ENCODE measurements at places on chromosomes 3 and 15. TPM values are rescaled to one million over a fixed set of nuclear protein-coding genes. Genes with fewer than 3 reads are reported as not detected.
A peak's percentile ranks its signal among the peaks of the same experiment; 100 is the strongest.

The UBAP1L gene
- polyA plus RNA-seq: 10.4 TPM

The CMTM6 gene
- 69.2 TPM for polyA plus RNA-seq

The SLC22A13 gene
- polyA plus RNA-seq: 0.21 TPM

The NEK10 gene
- 3.5 TPM for polyA plus RNA-seq

The ANKRD63 gene
- not detected for polyA plus RNA-seq

The TRAIP gene
- polyA plus RNA-seq: 11.6 TPM

DNA sequence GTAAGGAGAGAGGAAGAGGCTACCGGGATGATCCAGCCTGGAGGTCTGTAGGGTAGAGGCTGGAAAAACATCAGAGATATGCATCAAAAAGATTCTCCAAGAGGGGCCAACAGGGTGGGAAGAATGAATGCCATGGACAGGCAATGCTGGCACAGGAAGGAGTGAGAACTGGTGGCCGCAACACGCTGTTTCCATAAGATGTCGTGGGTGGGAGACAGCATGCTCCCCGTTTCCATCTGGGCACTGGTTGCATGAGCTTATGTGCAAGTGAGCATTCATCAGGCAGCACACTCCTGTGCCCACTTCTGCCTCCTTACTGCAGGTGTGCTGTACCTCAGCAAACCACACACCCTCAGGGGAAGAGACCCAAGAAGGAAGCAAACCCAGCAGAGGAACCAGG lies 59.4 kb downstream of the GABRB3 start:
- DNase-seq: no peak

- no peak for DNase-seq
These were observed 417.1 kb downstream of the RBMS3 start for GRCh38 chr3:29697989-29698388.

DNA sequence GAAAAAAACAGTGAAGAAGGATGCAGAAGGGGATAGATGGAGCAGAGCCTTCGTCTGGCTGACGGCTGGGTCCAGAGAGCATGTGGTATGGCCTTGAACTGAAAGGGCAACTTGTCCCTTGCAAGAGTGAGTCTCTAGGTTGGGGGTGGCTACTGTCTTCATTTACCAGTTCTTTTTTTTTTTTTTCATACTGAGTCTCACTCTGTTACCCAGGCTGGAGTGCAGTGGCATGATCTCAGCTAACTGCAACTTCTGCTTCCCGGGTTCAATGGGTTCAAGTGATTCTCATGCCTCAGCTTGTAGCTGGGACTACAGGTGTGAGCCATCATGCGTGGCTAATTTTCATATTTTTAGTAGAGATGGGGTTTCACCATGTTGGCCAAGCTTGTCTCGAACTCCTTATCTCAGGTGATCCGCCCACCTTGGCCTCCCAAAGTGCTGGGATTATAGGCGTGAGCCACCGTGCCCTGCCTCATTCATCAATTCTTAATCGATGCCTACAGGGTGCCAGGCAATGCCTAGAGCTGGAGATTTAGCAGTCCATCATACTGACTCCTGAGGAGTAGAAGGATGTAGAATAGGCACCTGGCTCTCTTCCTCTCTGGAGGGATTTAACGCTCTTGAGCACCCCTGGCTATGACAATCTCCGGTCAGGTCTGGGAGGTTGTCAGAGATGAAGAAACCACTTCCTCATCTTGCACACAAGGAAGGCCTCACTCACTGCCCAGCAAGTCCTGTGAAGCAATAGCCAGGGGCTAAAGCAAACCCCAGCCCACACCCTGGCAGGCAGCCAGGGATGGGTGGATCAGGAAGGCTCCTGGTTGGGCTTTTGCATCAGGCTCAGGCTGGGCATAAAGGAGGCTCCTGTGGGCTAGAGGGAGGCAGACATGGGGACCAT lies at the start of gene CAMP:
CAMP (plus strand) TSS at position 880 of the 898 bp plus-strand sequence; CDS start at position 897, 17 bp downstream.
- peak; percentile 33 for DNase-seq

GRCh38 chr3:144915202-144915601 lies 943.6 kb downstream of the DIPK2A start:
- no peak for DNase-seq

DNA sequence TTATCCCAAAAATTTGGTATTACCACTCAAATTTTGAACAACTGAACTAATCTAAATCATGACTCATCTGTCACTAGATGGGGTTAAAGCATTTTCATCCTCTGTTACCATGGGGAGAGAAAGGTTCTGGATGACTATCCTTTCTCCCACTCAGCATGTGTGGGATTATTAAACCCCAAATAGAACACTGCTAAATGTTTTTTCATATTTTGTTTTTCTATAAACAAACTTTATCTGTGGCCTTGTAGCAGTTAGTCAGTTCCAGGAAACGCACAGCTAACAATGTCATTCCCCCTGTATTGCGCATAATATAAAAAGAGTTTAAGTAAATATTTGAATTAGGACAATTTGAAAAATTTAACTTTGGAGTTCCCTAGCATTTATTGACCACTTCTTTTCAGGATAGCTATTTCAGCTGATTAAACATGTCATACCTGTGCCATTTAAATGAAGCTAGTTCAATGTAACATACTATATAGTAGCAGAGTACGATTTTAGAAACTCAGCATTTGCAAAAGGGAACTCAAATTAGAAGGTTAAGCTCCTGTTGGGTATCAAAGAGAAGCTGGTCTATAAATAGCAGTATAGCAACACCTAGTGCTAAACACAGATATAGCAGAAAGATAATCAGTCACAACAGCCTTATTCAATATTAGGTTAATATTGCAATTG lies 9.2 kb upstream of the TMEM212 start:
- no peak for DNase-seq

- no peak for DNase-seq
These were observed 32.0 kb upstream of the SEMA6D start for GRCh38 chr15:47685141-47685870.

- no peak for DNase-seq
These were observed 100.4 kb downstream of the LSM3 start for GRCh38 chr3:14278799-14279625.

GRCh38 chr3:55180936-55181535 lies 253.2 kb upstream of the LRTM1 start:
- DNase-seq: no peak

DNA sequence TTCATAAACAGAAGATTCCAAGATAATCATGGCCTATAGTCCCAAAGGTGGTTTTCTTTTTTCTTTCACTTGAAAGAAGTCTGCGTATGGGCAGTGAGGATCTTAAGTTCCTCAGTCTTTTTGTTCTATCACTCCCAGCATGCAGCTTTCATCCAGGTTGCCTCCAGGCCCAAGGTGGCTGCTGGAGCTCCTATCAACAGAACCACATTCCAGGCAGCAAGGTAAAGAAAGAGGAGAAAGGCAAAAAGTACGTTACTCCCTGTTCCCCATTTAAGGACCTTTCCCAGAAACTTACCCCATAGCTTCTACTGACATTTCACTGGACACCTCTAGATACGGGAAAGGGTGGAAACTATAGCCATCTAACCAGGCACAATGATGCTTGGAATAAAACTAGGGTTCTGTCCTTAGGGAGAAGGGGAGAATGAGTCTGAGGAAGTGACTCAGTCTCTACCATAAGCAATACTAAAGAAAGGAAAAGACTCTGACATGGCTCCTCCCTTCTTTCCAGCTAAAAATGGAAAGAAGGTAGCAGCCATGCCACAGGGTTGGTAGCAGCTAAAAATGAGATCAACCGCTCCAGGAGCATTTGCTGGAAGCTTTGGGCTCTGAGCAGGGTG lies 313.9 kb upstream of the NR2E3 start:
- no peak for DNase-seq

- no peak for DNase-seq
These were observed 58.4 kb upstream of the GOLIM4 start for GRCh38 chr3:168154089-168154488.

DNA sequence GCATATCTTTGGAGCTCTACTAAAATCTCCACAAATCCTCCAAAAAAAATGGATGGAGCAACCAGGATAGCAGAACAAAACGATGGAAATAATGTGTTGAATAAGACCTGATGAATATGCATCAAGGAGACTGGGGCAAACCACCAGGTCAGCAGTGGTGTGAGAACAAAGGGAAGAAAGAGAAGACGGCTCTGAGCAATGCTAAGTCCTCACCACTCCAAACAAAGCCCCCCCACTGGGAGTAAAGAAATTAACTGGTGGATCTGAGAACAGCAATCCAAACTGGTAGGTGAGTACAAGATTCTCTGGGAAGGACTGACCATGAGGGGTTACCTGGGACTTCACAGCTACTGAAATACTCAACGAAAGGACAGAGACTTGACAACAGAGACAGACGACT lies 977.3 kb downstream of the TBL1XR1 start:
- no peak for DNase-seq

DNA sequence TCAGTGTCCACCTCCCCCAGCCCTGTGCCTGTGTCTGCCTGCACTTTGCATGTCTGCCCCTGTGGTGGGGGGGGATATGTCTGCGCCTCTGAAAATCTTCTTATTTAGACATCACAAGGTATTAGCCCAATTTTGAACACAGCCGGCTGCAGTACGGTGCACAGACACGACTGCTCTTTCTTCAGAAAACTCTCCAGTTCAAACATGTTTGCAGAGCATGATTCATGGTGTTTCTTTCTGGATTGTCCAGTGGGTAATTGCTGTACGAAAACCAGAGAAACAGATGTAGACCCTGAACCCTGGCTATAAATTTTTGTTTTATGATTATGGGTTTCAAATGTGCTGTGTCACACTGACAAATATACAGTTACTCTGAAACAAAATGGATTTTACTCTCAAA lies 3.4 kb upstream of the RARB start:
- DNase-seq: no peak

GRCh38 chr15:63602595-63602994 lies 5.4 kb downstream of the FBXL22 start:
- no peak for DNase-seq

DNA sequence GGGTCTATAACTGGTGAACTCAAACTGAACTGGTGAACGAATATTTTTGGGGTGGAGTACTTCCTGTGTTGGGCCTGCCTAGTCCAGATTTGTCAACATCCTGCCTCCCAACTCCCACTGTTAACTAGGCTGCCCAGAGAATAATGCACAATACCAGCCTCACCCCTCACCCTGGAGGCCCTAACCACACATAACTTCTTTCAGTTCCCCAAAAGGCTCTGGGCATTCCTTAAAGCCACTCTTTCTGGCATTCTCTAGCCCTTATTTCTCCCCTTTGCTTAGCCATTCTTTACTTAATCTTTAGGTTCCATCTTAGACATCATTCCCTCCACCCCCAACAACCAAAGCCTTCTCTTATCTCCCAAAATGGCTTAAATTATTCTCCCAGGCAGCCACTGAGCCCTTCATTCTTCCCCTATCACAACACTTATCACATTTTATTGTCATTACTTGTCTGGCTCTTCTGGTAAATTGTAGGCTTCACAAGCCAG lies 9.1 kb upstream of the SEC11A start:
- no peak for DNase-seq

- no peak for DNase-seq
These were observed 52.8 kb downstream of the RASA2 start for GRCh38 chr3:141539431-141540187.

- no peak for DNase-seq
These were observed 112.3 kb downstream of the WDR76 start for GRCh38 chr15:43939070-43939469.

DNA sequence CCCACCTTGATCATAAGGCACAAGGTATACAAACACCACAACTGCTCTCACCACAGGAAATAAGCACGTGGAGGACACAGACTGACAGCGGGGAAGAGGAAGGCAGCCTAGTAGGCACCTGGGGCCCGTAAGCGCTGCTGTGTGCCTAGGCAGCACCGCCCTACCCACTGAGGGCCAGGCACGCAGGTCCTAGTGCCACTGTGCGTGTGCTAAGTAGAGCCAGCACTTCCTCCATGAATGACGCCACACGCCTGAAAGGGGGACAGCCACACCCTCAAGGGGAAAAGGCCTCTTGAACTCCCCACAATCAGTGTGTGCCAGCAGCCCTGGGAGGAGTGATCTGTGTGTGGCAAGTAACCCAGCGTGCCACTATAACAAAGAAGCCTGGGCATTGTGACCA lies 73.0 kb downstream of the ATP1B3 start:
- DNase-seq: no peak

DNA sequence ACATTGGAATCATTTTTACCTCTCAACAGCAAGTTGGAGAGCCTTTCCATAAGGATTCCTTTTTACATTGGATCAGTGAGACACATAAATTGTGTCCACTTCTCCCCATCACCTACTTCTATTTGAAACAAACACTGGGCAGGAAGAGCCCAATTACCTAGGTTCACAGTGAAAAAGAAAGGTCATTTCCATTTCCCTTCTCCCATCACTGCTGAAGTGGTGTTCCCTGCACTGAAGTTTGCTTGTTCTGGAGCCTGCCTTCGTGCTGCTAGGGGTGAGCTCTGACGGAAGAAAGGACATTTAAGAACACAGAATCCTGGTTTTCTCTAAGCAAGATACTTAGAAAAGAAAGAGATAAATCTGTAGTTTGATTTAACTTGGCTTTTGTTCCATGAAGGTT lies 123.8 kb upstream of the ZBTB20 start:
- no peak for DNase-seq

DNA sequence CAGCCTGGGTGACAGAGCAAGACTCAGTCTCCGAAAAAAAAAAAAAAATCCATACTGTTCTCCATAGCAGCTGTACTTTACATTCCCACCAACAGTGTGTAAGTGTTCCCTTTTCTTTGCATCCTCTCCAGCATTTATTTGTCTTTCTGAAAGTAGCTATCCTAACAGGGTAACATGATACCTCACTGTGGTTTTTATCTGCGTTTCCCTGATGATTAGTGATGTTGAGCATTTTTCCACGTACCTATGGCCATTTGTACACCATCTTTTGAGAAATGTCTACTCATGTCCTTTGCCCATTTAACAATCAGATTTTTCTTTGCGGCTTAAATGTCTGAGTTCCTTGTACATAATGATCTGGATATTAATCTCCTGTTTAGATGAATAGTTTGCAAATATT lies 119.3 kb downstream of the RFX7 start:
- DNase-seq: no peak

- DNase-seq: no peak
These were observed 289.1 kb downstream of the GAP43 start for GRCh38 chr3:115912372-115912771.

DNA sequence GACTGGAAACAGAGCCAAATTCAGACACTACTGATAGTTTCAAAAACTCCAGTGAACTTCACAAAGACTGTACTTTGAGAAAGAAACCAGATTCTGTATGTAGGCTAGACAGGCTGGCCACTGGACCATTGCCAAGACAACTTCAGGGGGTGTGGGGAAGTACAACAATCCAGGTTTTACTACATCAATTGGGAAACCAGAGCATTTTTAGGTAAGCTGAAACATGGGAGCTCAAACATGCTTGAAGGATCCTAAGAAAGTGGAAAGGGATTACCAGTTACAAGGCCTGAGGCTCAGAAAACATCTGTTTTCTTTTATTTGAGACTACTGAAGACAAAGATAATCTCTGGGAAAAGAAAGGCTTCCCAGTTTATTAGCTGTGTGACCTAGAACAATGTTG lies 26.9 kb upstream of the ZNF280D start:
- no peak for DNase-seq

DNA sequence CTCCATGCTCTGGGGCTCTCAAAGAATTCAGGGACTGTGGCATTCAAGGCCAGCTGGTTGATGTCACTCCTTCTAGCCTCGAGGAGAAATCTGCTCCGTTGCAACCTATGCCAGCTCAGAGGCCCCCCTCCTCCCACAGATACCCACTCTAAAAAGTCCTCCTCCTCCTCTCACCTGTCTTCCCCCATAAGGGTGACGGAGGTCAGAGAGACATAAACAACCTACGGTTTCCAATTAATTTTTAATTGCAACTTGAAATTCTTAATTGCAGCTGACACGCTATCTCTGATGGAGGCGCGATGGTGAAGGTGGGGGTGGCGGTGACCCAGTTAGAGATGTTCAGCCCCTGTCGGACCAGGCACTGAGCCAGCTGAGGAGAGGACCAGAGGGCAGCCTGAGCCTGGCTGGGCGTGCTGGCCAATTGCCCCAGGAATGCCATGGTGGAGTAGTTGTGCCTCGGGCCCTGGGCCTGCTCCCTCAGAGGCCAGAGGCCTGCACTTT lies 43.2 kb upstream of the INSYN1 start:
- DNase-seq: no peak

Data from left lung (tissue), 14 donors.